Glomerular endothelial cell (primary cell): ENCODE measurements at places on chromosomes 3 and 15.

DNA sequence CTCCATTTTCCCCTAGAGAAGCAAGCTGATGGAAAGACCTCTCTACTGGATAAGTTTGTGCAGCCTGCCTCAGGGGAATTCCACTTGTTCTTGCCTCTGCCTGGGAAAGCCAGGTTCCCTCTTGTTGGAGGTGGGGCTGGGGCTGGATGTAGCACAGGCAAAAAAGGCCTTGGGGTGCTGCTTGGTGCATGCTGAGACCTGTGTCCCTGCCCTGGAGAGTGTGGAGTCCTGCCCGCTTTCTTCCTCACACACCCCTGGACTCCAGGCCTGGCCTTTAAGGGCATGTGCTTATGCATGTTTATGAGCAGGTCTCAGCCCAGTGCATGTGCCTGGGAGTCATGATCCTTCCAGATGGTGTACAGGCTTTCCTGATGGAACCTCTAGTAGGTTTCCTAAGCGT is 23.5 kb upstream of the JMJD7 start:
- DNase-seq = no peak

GRCh38 chr15:65305150-65305758 is 777 bp downstream of the RNU5B-1 start:
- DNase-seq = no peak

DNA sequence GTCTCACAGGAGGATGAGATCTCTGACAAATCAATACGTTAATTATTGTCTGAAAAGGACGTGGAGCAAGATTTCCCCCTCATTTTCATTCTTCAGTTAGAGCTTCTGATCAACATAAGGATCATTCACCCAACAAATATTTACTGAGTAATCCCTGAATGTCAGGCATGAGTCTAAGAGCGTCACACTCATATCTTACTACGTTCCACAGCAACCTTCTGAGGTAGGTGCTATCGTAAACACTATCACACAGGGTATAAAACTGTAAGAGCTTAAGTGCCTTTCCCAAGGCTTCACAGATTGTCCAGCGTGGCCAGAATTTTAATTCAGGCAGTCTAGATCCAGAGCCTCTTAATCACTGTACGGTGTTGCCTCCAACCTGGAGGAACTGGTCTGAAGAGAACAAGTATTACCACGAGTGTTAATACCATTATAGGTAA is 10.6 kb upstream of the TM4SF1 start:
- DNase-seq = no peak

DNA sequence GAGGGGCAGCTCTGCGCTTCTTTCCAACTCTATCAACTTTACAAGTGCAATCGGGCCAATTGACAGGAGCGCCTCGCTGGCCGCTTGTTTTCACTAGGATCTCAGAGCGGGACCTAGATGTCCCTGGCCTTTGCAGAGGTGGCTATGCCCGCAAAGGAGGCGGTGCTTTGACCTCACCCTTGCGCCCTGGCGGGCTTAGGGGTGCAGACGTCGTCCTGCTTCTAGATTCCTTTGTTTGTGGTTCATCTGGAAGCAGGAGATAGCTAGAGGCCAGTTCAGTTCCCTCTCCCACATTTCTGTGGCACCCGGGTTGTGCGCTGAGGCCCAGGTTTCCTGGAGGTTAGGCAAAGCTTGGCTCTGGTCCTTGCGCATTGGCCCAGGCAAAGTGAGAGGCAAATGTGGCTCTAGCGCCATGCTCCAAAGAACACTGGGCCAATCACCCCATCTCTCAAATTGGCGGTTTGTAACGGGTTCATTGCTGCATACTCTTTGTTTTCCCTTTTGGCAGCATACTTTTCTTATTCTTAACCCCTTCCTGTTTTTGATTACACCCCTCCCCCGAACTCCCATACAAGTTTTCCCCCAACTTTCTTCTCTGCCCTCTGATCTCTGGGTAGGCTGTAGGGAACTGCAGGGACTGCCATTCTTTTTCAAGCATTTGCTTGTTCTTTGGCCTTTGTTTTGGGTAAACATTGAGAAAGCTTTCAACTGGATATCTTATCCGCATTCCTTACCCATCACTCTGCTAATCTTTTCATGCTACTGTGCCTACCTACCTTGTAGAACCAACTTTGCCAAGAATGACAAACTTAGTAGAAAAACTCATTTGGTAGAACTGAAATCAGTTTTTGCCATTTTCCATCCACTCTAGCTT is 1.4 kb downstream of the PPM1L start:
- no peak for DNase-seq

DNA sequence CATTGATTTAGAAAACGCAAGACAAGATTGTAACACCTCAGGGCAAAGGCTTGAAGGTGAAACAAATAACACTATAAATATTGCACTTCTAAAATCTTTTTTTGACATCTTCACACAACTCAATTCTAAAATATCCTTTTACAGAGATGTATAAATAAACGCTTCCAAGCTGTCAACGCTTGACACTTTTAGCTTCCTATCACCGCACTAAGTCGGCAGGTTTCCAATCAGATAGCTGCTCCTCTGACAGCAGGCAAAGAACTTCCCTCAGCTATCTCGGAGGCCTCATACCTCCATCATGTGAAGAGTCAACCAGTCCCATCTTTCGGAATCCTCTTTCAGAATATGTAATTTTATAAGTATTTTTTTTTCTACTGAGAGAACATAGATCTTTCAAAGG is 71.0 kb downstream of the PCOLCE2 start:
- no peak for DNase-seq

DNA sequence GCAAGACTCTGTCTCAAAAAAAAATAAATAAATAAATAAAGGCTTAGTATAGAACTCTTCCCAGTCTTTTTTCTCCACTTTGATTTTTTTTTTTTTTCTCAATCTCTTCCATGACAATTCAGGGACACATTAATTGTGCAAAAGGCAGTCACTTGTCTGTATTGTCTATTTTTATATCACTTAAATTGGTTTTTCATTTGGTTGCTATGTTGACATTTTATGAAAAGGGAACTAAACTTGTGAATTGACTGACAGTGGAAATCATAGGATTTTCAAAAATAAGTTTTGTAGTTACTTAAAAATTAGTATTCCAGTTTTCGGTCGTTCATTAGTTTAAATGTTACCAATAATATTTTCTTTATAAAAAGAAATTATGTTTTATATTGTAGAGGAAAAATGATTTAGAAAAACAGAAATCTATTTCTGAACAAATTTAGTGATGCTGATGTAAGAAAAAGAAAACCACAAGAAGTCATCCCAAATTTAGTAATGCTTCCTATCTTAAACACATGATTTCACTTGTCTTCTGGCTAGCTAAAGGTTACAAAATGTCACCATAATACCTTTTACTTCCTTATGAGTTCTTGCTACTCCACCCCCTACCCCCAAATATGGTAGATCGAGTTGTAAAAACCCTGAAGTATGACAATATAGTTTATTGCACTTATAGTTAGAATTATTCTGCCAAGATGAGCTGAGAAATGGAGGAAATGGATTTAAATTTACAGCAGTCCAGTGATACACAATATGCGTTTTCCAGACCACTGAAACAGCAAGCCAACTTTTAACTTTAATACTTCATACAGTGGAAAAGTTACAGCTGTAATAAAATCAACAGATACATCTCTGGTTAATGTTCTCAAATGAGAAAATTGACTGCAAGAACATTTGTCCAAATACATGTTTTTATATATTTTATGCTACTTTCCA is 37.0 kb downstream of the PPARG start:
- DNase-seq = no peak

GRCh38 chr15:58934521-58934920 is 1.0 kb upstream of the SLTM start:
- DNase-seq = no peak

- DNase-seq = no peak
Observed at GRCh38 chr3:169871129-169871886, 1.6 kb upstream of the LRRC31 start.

DNA sequence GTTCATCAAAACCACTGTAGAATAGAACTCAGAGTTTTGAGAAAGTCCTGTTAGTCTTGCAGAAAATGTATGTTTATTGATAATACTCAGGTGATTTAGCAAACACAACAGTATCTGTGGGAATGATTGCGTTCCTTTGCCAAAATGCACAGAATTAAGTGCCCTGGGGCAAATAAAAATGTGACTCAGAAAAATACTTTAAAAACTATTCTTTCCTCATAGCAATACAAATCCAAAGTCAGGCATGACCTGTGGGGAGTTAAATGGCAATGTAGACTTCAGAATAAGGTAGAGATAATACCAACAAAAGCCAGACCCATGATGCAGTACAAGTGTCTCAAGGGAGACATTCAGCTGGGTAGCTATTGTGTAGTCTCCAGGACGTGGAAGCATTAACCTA is 72.3 kb upstream of the SNTN start:
- DNase-seq = no peak

DNA sequence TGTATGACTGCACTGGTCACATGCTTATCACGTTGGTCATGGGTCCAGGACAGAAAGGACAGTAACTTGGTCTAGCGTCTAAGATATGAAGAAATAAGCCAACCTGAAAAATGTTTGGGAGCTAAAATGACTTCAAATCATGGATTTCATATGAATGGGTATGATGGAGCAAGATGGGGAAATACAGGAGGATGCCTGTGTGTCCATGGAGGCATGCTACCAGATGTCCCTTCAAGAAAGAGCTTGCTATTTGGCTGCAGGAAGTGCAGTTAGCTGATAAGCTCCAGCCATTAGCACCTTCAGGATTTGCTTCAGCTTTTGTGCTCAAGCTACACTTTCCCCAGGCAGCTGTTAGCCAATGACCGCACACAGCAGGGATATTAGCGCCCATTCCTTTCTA is 164.6 kb upstream of the THBS1 start:
- no peak for DNase-seq

DNA sequence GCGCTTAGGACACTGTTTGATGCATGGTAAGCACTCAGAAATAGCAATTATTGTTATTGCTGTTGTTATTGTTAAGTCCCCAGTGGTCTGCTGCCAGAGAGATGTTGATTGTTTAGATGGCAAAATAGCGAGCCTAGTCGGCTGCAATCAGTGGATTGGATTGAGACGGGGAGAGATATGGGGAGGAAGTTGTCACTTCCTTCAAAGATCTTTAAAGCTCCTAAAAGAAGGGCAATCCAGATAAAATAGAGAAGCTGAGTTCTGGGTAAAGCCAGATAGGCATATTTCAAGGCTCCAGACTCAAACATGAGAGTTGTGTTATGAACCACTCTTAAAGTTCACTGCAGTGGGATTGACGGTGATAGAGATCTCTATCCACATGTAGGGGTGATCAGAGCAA is 64.5 kb downstream of the RYR3 start:
- no peak for DNase-seq

GRCh38 chr3:62041681-62042080 is 331.7 kb downstream of the FEZF2 start:
- no peak for DNase-seq

GRCh38 chr3:134480546-134480945 is 5.2 kb downstream of the ANAPC13 start:
- no peak for DNase-seq

DNA sequence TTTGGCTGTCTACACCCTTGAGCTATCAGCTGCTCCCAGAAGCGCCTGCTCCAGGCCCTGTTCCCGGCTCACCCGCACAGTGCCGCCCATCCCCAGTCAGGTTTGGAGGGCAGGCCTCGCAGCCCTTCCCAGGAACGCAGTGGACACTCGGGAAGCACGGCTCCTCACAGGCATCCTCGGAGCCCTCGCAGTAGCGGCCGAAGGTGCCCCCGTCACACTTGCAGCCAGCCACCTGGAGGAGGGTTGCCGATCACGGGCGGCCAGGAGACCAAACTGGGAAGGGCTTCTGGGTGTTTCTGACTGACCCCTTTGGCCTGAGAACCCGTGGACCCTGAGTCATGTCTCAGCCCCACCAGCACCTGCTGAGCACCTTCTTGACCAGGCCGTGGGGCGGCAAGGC is 33.4 kb downstream of the MUC20 start:
- DNase-seq = no peak

DNA sequence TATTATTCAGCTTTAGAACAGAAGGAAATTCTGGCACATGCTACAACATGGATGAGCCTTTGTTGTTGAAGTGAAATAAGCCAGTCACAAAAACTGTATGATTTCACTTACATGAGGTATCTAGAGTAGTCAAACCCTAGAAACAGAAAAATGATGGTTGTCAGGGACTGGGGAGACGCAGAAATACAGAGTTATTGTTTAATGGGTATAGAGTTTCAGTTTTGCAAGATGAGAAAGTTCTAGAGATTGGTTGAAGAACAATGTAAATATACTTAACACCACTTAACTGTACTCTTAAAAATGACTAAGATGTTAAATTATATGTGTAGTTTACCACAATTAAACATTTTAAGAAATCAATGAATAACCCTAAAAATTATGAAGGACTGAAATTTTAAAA is 15.8 kb downstream of the SPTSSB start:
- no peak for DNase-seq

GRCh38 chr3:147356145-147356908 is 50.0 kb downstream of the ZIC4 start:
- DNase-seq = no peak

DNA sequence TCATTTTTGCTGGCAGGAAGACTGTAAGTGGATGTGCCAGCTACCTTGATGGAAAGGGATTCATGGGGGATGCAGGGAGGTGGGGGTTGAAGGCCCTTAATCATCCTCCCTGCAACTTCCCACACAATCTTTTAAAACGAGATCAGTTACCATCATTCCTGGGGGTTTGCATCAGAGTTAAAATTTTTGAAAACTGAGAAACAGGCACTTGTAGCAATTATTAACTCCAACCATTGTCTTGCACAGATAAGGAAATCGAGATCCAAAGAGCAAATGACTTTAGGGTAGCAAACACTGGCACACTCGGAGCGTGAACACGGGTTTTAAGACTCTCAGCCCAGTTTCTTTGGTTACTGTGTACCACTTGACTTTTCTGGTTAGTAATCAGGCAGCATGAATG is 41.9 kb downstream of the GPD1L start:
- no peak for DNase-seq

GRCh38 chr15:72315706-72316370 is 4.1 kb downstream of the CELF6 start:
- no peak for DNase-seq

DNA sequence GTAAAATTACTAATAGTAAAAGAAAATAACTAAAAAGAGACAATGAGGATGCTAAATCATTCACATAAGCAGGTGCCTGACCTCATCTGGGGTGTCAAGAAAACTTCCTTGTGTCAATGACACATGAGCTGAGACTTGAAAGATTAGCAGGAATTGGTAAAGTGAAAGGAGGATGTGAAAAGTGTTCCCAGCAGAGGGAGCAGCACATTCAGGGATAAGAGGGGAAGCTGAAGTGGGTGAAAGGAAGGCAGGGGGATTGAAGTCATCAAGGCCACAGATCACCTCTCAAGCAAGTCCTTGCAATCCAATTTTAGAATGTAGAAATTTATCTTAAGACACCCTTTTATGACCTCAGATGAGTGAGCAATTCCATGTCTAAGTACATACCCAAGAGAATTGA is 60.2 kb upstream of the ACP3 start:
- DNase-seq = peak; percentile 9

DNA sequence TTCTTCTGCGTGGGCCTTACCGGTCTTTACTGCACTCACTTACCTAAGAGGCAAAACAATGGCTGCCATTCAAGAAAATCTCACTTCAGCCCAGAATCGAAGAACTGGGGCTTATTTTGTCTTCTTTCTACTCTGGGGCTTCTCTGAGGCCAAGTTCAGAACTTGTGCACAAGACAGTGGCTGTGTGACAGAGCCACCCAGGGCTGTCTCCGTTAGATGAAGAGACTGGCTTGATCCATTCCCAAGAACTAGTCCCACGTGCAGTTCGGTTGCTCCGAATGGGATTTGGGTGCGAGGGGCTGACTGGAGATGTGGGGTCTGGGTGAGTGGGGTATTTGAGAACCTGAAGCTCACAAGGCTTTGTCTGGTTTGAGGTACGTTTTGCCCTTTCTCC is 795 bp upstream of the TCF12 start:
- DNase-seq = no peak

GRCh38 chr3:45564172-45564571 is 30.4 kb upstream of the LIMD1 start:
- DNase-seq = no peak
